COLO829 (cell line): ENCODE measurements at places on chromosomes 7 and 10.

GRCh38 chr10:12808014-12808613, 193.4 kb downstream of the CCDC3 start:
- no peak for DNase-seq

- no peak for DNase-seq
Observed at GRCh38 chr10:3897156-3897555, 112.1 kb upstream of the KLF6 start.

DNA sequence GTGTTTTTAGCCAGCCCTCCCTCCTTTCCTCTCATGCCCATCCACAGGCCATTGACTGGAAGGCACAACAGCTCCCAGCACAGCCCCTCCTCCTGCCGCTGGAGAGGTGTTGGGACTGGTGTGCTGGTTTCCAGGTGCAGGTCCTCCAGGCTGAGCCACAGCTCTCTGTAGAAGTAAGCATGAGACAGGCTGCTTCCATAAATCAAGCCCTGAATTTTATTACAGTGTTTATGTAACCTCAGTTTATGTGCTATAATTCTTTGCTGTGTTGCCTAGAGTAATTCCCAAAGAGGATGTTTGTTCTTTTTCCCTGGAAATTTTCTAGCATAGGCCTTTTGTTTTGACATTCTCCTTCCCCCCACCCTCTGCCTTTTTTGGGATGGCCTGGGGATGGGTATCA, 445.8 kb downstream of the AUTS2 start:
- DNase-seq, result no peak

DNA sequence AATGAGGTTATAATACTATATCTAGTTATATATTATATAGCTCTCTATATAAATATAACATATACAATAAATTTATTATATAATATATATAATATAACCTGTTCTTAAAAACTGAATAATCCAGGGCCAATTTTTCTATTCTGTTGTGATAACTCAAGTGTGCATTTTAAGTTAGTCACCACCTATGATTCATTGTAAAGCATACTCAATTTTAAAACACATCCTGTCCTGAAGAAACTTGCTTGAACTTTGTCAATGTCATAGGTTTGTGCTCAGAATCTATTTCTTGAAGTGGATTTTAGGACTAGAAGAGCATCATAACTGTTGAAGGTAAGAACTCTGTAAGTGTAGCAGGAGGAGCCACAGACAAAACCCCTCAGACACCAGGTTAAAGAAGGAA, 1209.8 kb downstream of the REEP3 start:
- no peak for DNase-seq

DNA sequence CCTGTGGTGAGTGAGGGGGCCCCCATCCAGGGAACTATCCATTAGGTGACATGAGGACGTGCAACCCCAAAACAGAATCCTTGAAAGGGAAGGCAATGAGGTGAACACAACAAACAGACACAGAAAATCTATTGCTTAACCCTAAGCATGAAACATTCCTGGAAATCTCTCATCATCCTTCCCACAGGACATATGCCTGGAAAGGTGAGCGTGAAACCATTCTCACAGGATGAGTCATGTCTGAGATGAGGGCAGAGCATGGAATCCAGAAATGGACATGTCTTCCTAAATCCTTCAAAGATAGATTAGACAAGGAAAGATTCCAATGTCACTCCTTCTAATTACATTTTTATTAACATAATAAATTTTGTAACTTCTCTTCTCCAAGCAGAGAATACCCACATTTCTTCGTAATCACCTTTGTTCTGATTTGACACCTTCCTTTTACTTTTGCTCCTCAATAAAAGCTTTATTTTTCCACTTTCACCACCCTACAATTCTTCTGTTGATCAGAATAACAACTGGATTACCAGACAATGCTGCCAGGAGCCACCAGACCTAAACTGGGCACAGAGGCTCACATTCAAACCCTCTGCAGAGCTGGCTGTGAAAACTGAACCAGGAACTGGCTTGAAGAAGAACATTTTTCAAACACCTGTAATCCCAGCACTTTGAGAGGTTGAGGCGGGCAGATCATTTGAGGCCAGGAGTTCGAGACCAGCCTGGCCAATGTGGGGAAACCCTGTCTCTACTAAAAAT, 67.2 kb downstream of the COBL start:
- DNase-seq, result no peak

DNA sequence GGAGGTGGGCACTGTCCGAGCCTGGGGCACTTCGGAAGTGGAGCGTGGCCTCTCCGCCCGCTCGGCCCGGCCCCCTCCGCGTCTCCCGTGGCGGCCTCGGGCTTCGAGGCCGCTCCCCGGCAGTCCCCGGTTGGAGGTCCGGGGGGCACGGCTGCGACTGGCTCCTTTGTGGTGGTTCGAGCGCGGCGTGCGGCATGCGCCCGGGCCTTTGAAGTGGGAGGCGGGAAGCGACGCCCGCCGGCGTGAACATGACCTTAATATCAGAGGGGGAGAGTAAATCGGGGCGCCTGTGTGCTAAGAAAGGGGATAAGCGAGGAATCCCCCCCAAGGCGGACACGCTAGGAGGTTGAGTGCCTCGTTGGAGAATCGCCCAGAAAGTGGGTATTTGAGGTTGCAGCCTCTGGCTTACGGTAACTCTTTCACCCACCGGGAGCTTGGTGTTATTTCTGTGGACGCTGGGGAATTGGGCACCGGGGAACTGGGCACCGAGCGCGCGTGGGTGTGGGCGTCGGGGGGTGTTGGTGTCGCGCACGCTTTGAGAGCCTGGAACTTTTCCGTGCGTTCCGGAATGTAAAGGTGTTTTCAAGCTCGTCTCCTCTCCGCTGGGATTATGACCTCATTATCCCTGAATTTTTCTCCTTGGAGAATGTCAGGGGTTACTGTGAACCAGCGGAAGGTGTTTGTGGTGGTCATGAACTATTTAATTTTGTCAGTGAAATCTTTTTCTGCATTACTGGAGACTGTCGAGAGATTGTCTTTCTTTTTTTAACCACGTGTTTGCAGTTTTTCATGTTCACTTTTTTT, 660 bp downstream of the SUV39H2 start:
- peak; percentile 3 for DNase-seq

DNA sequence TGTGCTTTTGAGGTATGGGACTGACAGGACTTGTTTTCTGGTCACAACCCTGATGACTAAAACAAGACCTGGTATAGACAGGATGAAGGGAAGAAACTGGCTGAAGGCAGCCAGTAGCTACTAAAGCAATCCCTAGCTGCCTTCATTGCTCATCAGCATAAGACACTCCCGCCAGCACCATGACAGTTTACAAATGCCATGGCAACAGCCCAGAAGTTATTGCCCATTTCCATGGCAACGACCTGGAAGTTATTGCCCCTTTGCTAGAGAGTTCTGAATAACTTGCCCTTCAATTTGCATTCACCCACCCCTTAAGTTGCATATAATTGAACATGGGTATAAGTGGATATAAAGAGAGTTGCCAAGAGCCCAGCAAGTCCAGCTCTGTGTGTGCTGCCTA, 169.6 kb upstream of the FAM171A1 start:
- DNase-seq, result no peak
